ENCODE measurements at places on chromosomes 4 and X.

DNA sequence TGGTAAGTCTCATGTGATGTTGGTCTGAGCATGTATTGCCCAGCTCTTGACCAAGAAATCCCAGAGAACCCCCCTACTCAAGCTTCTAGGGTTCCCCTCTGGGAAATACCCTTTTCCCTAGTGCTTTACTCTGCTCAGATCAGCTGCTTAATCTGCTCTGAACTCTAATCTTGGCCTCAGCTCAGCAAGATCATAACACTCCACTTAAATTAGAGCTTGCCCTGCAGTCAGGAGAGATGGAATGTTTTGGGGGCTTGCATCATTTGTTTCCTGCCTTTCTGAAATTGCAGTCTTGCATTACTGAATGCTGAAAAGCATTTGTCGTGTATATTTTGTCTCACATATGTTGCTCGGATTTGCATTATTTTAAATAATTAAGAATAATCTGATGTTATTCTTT lies 1153.6 kb downstream of the FSTL5 start:
- no peak for DNase-seq

- DNase-seq, result no peak
Measured at GRCh38 chr4:40601641-40602040, 28.0 kb downstream of the RBM47 start.

- no peak for DNase-seq
Measured at GRCh38 chr4:94766856-94767255, 9.1 kb downstream of the BMPR1B start.

DNA sequence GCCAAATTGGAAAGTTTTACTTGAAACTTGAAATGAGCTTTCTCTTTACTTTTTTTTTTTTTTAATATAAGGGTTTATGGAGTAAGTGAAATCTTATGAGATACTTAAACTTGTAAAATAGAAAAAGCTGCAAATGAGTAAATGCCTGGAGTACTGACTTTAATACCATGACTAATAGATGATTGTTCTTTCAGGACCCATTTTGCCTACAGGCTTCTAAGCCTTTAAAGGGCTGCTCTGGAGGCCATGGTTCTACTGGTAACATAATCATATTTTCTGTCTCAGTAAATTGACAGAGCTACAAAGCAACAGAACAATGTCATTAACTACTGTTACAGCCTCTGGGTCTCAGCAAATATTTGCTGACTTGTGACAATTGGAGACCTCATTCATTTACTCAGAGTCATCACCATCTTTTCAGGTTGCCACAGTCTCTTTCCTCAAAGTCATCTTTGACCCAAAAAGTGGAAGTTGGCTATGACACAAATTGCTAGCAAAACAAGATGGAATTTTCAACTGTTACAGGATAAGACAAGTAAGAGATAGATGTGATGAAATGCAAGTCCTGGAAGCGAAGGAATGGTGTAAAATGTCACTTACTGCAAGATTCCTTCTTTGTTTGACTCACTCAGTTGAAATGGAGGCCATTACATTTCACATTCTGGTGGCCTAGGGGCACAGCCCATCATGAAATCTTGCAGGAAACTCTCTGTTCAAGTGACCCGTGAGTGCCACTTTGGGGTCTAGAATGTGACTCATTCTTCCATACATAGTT lies 132.7 kb downstream of the BTC start:
- no peak for DNase-seq

- DNase-seq, result no peak
Measured at GRCh38 chr4:169773889-169774288, 16.1 kb upstream of the HPF1 start.

- peak; percentile 66 for DNase-seq
Measured at GRCh38 chrX:131728295-131729145, 184.6 kb downstream of the OR13H1 start.

GRCh38 chr4:26141911-26142638 lies 178.7 kb upstream of the RBPJ start:
- DNase-seq, result no peak

- no peak for DNase-seq
Measured at GRCh38 chrX:103756736-103757135, 19.9 kb upstream of the PLP1 start.

DNA sequence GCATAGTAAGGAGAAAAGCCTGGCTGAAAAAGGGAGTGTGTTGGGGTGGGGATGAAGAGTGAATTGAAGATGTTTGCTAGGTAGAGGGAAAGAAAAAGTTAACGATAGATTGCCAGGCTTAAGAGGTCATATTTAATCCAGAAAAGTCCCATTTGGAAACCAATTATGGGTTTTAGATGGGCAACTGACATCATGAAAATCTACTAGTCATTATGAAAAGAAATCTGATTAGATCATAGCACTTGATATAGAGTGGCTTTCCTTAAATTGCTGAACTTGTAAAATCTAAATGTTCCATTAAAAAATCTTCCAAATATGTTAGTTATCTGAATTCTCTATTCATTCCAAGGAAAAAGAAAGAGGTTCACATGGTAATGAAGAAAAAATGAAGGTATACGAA lies 37.5 kb upstream of the IL21 start:
- no peak for DNase-seq

GRCh38 chr4:63898961-63899360 lies 510.3 kb downstream of the TECRL start:
- DNase-seq, result no peak

DNA sequence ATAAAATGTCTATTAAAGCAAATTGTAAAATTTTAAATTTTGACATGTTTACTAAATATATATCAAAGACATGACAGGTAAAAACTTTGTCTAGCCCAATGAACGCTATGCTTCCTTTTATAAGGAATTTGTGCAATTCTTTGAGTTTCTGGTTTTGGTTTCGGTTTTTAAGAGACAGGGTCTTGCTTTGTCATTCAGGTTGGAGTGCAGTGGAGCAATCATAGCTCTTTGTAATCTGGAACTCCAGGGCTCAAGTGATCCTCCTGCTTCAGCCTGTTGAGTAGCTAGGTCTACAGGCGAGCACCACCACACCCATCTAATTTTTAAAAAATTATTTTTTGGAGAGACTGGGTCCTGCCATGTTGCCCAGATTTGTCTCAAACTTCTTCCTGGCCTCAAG lies 60.7 kb downstream of the BLTP1 start:
- DNase-seq, result no peak

- no peak for DNase-seq
Measured at GRCh38 chr4:6582889-6583490, 8.0 kb downstream of the MAN2B2 start.

GRCh38 chr4:123936621-123937043 lies 540.0 kb downstream of the SPRY1 start:
- DNase-seq, result no peak

GRCh38 chrX:132331532-132331931 lies 112.3 kb upstream of the RAP2C start:
- DNase-seq, result no peak

- no peak for DNase-seq
Measured at GRCh38 chr4:115657991-115658650, 544.7 kb upstream of the NDST4 start.

GRCh38 chrX:16992445-16992844 lies 46.0 kb downstream of the REPS2 start:
- DNase-seq, result no peak

GRCh38 chr4:152218576-152218975 lies 317.3 kb downstream of the FBXW7 start:
- DNase-seq, result no peak

DNA sequence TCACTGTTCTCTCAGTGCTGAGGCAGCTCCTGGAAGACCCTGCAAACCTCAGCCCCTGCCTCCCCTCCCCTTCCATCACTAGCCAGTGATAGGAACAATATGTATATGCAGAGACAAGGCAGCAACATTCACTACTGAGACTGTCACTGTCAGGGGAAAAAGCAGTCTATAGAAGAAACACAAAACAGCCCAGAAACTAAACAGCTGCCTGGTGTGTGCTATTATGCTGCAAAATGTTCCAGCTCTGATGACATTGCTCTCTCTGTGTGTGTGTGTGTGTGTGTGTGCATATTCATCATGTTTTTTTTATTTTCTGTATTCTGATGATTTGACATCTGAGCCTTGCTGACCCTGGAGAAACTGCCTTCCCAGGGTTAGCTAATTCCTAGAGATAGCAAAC lies 147.2 kb downstream of the SPATA18 start:
- no peak for DNase-seq

DNA sequence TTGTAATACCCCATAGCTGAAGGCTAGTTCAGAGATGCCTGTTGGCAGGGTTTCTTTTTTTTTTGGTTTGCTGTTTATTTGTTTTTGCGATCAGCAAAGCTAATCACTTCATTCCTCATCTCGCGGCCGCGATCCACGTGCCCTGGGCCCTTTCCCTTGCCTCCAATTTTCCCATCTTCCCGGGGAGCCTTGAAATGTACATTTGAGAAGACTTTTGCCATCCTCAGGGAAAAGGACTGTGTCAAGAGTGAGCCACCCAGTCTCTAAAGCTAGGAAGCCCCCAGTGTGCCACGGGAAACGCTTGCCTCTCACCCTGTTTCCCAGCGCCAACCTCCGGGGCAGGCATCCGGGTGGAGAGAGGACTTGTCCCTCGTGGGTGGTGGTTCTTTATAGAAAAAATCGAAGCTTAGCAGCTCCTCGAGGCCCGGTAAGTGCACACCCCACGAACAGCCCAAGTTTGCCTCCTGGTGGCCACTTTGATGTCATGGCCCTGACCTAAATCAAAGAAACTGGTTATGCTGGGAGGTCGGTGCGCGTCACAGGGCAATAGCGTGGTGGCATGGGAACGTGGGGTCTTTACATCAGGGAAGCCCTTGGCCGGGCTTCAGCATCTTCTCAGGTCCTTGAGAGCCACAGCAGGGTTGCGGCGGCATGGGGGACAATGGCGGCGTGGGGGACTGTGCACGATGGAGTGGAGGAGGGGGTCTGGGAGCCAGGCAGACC lies 42.0 kb downstream of the MAP7D3 start:
- DNase-seq, result no peak

DNA sequence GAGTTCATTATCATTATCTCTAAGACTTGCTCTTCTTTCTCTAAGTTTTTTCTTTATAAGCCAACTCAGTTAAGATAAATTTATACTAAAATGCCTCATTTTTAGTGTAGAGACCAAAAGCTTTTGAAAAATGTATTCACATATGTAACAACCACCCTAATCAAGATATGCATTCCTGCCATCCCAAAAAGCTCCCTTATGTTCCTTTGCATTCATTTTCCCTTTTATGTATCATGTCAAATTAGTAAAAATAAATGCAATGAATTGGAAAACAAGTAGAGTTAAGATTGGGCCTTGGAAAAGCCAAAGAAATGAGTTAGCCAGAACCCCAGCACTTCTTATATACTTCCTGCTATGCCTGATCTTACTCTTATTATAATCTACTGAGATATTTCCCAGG lies 62.2 kb downstream of the NPY2R start:
- DNase-seq, result no peak

DNA sequence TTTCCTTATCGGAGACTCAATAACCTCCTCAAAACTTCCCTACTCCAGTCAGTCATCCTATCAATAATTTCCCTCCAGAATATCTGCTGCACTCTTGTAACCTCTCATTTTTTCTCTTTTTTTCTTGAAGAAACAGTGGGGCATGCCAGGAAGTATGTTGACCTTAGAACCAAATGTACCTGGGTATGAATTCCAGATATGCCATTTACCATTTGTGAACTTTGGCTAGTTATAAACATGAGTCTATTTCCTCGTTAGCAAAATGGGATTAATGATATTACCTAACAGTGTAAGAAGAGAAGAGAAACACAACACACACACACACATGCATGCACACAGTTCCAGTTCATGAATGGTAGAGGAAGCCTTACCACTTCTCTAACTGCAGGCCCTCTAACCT lies 578.2 kb downstream of the FAM133A start:
- no peak for DNase-seq

GRCh38 chr4:188986271-188986689 lies 847.0 kb downstream of the TRIML1 start:
- DNase-seq, result no peak

DNA sequence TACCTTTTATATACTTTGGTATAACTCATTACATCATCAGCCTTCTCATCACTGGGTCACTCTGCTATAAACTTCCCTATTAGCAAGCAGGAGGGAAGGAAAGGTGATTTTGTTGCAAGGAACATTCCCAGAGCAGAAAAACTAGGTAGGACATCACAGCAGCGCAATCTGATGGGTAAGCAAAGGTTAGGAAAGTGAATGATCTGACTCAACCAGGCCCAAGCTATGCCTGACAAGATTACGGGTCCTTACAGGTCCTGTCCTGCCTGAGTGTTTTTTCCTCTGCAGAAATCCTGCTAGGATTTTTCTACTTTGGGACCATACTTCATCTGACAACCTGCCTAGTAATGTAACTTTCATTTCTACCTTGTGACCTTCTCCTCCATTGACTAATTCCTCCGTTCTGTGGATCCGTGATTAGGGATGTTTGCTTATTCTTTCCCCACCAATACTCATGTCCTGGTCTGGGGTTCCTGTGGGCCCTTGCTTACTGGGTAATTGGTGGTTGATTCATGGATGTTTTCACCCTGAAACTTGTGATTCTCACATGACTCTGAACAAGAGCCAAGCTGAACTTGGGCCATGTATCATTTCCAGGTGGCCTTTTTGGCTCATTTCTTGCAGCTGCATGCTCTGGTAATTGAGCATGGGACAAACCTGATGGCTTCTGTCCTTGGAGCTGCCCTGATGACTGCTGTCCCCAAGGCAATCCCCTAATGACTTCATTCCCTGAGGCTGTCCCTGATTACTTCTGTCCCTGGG lies 111.9 kb upstream of the KIT start:
- no peak for DNase-seq

GRCh38 chrX:140273921-140274320 lies 230.9 kb downstream of the SOX3 start:
- DNase-seq, result no peak

DNA sequence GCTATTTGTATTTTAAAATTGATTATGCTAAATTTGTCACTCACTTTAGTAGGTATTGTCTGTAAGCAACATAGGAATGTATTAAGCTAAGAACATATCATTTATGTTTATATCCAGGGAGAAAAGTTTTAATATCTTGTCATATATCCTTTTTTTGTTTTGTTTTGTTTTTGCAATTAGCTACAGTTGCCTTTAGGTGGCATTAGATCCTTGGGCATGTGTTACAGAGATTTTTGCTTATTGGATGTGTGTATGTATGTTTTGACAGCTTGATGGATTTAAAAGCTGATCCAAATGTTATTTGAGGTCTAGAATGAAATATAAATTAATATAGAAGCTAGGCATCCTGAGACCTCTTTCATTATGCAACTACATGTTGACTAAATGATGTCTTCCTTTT lies 36.1 kb upstream of the OTUD4 start:
- no peak for DNase-seq

GRCh38 chr4:161540265-161540664 lies 623.5 kb downstream of the FSTL5 start:
- no peak for DNase-seq

DNA sequence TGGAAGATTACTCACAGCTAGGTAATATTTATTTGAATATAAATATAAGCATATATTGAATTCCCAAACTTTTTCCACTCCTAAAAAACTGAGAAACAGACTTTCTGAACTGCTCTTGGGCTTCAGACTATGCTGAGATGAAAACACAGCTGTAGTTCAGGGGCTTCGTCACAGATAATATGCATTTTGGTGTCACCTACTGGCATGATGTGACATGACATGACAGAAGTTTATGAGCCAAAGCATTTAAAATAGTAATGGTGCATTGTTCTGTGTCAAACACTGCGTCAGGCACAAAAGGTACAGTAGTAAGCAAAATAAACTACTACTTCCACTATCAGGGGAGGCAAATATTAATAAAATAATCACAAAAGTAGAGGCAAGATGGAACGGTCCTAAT lies 171.3 kb downstream of the BTC start:
- DNase-seq, result no peak

All from NCI-H1417 treated with DMSO at 0.1 percent for 48 hours (cell line).